OCI-M1 (cell line): ENCODE measurements at places on chromosomes 5 and 9.

DNA sequence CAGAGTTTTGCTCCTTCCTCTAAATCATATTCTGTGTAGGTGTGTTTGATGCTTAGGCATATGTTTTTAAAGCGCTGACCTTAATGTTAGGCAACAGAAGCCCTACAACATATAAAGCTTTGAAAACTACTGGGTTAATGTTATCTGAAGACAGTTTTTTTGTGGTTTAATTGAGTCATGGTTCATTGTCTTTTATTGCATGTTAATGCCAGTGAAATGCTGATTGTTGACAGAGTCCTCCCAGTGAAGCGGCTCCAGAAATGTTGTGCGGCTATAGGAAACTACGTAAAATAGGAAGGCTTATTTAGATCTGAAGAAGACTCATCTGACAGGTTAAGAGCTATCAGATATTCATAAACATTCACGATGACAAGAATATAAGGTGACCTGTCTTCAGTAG lies 424.6 kb downstream of the CCDC171 start:
- no peak for DNase-seq

DNA sequence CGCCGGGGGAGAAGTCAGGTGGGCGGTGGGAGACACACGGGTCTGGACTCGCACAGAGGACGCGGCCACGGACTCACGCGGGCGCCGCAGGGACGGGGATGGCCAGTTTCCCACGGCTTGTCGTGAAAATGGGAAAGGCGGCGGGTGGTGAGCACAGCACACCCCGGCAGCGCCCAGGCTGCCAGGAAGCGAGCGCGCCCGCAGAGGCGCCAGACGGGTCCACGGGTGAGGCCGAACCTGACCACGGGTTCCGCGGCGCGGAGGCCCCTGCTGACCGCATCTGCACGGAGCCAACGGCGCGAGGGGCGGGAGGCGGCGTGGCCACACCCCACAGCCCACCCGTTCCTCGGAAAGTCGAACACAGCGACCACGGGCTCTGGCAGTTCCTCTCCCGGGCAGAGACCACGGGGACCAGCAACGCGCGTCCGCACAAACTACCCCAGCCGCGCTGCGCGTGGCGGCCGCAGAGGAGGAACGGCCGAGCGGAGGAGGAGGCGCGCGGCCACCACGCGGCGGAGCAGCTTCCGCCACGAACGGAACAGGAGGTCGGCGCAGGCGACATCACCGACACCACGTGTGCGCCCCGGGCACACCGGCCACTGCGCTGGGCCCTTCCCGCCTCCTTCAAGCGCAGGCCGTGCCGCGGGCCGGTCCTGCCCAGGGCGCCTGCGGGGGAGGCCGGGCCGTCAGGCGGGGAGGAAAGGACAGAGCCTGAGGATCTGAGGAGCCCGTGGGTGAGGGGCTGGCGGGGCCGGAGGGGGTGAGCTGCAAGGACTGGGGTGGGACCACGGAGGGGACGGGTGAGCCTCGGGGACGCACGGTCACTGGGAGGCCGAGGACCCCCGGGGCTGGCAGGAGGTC lies 5.6 kb downstream of the EXD3 start:
- DNase-seq, result no peak

DNA sequence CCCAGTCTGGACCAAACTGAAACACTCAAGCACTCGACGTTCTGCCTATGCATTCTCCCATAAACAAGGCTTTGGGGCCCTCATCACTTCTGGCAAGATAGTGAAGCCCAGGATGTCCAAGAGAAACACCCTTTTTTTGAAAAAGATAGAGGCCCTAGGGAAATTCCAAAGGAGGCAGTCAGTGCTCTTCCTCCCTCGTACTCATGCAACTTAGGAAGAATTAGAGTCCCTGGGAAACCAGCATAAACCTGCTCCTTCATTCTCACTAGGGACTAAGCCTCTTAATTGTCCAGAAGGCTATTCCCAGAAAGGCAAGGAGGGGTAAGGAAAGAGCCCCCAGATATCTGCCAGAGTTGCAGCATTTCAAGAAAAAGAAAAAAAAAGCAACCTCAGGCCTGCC lies 7.8 kb upstream of the RUSC2 start:
- no peak for DNase-seq

DNA sequence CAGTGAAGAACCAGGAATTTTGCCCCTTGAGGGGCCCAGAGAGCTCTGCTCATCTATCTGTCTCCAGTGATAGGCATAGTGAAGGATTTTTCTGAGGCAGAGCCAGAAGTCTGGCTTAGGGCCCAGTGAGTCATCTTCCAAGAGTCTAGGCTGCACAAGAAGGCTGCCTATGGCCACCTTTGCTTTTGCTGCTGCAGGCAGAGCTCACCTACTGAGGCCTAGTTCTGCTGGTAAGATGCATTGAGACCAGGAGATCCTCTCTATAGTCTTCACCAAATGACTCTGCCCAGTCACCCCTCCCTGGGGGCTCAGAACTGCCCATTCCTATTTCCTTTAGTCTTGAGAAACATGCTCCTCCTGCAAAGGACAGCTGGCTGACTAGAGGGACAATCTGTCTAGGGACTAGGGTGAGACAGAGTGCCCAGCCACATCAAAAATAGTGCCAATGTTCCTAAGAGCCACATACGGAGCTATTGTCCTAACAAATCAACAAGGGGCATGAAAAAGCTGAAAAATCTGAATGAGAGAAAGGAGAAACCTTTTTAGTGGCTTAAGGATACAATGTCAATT lies 40.3 kb upstream of the CDKN2AIPNL start:
- DNase-seq, result no peak

GRCh38 chr9:120938851-120939250 lies 12.3 kb upstream of the TRAF1 start:
- no peak for DNase-seq

- DNase-seq, result no peak
These were observed 214.6 kb downstream of the PDE4D start for GRCh38 chr5:59678943-59679342.

DNA sequence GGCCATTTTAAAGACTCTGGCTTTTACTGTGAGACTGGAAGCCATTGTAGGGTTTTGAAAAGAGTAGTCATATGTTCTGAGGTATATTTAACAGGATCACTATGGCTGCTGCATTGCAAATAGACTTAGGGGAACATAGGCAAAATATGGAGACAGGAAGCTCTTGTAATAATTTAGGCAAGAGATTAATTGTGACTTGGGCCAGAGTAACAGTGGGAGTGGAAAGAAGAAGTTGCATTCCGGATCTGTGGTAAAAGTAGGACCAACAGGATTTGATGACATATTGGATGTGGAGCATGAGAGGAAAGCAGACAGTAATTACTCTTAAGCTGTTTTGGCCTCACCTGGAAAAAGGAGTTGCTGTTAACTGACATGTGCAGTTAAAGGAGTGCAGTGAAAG lies 85.6 kb downstream of the SMIM15 start:
- no peak for DNase-seq

DNA sequence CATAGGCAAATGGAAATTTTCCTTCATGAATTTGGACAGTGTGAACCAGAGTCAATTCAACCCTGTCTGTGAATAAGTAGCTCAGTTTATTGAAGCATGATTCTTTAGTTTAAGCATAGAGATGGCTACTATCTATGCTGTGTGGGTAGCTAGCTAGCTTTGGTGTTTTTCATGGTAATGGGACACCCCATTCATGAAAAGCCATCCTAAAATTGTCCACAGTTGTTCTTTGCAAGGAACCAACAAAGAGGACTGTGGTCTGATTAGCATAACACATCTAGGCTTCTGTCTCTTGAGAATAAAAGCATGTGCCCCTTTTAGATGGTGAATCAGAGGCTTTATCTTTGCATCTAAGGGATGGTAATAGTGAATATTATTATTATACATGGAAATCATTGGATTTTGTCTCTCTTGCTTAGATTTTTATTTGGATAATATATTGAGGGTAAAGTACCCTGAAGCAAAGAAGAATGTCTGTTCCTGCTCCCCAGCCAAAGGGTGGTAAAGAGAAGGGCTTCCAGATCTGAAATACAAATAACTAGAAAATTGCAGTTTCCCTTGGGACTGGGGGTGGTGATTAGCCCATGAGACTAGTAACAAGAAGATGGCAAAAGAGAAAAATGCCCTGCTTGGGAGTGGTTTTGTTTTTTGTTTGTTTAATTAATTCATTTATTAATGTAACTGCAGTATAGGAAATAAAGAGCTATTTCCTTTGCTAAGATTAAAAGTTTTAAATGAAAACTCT lies 624.2 kb upstream of the ZNF608 start:
- DNase-seq, result no peak

- no peak for DNase-seq
These were observed 96.6 kb downstream of the LHX2 start for GRCh38 chr9:124108216-124108615.

GRCh38 chr5:10106806-10107205 lies 142.9 kb downstream of the ATPSCKMT start:
- DNase-seq, result no peak

DNA sequence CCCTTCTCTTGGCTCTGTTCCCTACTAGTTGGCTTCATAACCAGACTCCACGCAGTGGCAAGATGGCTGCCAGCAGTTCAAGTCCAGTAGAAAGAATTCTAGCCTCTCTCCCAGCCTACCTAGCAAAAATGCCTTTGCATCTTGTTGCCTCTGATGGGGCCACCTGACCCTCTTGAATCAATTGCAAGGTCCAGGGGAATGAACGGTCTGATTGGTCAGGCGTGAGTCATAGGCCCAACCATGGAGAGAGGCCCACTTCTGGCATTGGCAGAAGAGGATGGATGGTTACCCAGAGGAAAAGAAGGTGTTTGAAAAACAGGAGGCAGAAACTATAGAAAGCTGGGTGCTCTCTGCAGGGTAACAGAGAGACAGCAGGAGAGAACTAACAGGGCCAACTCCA lies 622.6 kb downstream of the CCDC171 start:
- no peak for DNase-seq

DNA sequence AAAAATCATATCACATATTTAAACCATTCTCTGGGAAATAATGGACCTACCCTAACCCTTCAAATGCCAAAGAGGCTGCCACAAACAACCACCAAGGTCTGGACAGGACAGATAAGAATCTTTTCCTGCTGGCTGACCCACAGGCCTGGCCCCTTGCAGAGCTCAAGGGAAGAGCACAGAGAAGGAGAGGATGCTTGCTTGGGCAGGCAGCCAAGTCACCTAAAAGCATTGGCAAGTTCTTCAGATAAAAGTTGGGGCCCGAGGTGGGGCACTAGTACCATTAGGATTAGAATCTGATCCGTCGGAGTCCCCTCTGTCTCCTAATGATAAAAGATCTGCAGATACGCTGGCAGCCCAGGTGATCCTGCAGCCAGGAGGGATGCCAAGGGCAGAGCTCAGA lies 176.6 kb downstream of the GABBR2 start:
- DNase-seq, result no peak

- DNase-seq, result peak; percentile 31
These were observed 70.5 kb downstream of the MLLT3 start for GRCh38 chr9:20551835-20552234.

GRCh38 chr5:93285461-93285860 lies 295.6 kb downstream of the NR2F1-AS1 start:
- DNase-seq, result no peak

DNA sequence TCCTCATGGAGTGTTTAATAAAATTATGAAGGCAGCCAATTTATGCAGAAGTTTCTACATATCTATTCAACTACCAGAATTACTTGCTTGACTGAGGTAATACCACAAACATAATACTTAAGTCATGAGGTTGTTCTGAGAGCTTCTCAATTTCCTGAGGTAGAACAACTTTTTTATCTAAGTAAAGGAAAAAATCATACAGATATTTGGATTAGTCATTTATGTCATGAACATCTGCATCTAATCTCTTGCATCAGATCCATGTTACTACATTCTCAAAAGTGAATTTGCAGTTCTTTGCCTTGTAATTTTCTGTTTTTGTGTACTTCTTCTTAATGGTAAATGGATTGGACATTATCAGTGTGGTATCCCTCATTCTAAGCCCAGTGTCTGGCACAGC lies 60.4 kb upstream of the RGMB start:
- no peak for DNase-seq

GRCh38 chr9:131289301-131290035 lies at the start of gene PLPP7:
Gene PLPP7 (plus strand): TSS chr9:131289723. CDS start chr9:131289998, 275 bp downstream.
- peak; percentile 25 for DNase-seq

DNA sequence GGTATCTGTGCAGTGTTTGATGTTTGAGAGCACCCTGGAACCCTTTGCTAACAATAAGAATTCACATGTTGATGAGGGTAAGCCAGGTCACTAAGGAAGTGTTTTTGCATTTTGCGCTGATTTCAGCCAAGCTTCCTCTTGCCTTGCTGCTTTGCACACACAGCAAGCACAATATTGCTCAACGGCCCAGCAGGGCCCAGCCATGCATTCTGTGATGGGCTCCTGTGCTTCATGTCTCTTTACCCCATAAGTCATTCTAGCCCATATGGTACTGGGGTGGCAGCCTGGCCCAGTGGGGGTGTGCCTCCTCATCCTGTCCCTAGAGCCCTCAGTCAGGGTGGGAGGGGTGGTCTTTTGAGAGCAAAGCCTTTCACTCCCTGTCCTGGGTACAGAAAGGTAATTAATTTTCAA lies 481.3 kb downstream of the GADD45G start:
- no peak for DNase-seq

GRCh38 chr9:35605351-35606137 lies 482 bp downstream of the TESK1 start:
- peak; percentile 54 for DNase-seq

DNA sequence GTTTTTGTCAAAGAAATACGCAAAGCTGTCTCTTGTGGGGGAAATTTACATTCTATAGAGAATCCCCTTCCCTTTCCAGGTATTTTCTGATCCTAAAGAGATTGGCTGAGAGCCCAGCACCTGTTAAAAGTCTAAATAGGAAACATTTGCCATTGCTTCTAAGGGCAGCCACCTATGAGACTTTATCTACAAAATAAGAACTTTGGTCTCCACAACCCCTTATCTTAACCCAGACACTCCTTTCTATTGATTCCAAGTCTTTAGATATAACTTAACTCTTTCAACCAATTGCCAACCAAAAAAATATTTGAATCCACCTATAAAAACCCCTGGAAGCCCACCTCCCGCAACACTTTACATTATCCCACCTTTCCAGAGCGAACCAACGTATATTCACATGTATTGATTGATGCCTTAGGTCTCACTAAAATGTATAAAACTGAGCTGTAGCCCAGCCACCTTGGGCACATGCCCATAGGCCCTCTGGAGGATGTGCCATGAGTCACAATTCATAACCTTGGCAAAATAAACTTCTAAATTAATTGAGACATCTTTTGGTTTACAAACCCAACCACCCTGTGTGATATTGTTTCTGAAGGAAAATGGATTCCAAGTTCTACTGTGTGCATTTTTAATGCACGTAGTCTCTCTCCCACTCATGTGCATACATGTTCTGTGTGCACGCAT lies 211.4 kb downstream of the GAS1 start:
- no peak for DNase-seq

- DNase-seq, result no peak
These were observed 3.1 kb downstream of the EGFL7 start for GRCh38 chr9:136665704-136666371.

- DNase-seq, result peak; percentile 41
These were observed 119.8 kb upstream of the TBC1D2 start for GRCh38 chr9:98375138-98375726.

GRCh38 chr5:134392301-134392700 lies 19.4 kb downstream of the CDKN2AIPNL start:
- DNase-seq, result no peak

- DNase-seq, result peak; percentile 75
These were observed 20.9 kb downstream of the MORN5 start for GRCh38 chr9:122180633-122181032.
